ENCODE measurements at places on chromosomes 2 and 18.

GRCh38 chr2:179861027-179861415 is 391 bp downstream of the ZNF385B start:
- peak; percentile 2 for DNase-seq

- DNase-seq, result no peak
These were observed 53.1 kb downstream of the CAB39 start for GRCh38 chr2:230765611-230766300.

- no peak for DNase-seq
These were observed 8.7 kb downstream of the SMAD7 start for GRCh38 chr18:48942086-48942485.

DNA sequence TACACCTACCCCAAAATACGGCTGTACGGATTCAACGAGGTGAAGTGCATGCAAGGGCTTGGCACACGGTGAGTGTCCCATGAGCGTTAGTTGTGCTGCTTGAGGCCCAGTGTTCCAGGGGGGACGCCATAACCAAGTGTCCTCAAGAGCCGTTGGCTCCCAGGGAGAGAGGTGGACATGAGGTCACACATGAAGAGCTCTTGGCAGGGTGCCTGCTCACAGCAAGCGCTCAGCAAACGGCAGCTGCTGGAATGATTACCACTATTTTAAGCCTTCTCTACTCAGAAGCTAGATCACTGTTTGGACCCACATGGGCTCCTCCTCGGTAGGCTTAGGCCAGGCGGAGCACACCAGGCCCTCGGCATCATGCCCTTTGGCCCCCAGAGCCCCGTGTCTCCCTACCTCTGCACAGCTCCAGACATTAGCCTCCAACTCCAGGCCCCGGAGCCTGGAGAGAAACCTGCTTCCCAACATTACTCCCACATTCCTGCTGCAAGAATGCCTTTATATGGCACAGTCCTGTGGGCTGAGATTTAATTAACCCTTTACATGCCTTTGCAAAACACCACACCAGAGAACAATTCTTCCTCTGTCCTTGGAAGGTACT is 68.4 kb upstream of the PPP1CB start:
- DNase-seq, result no peak

DNA sequence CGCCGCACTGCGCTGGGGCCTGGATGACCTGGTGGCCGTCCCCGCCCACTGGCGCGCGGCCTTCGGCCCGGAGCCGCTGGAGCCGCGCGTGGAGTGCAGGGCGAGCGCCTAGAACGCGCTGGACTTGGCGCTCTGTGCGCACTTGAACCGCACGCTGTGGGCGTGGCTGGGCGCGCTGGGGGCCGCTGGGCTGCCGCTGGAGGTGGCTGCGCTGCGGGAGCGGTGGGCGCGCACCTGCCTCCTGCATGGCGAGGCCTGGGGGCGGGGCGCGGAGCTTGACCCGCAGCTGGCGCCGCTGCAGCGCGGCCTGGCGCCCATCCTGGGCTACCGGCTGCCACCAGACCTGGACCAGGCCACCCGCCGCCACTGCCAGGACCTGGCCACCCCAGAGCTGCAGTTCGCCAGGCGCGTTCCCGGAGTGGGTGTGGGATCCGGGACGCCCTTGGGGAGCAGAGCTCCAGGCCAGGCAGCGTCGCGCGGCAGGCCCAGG is 9.9 kb downstream of the AQP12B start:
- DNase-seq, result no peak

- DNase-seq, result no peak
These were observed 19.4 kb downstream of the SERPINB13 start for GRCh38 chr18:63606526-63606925.

- DNase-seq, result no peak
These were observed 57.9 kb downstream of the SLC66A3 start for GRCh38 chr2:11213090-11213638.

DNA sequence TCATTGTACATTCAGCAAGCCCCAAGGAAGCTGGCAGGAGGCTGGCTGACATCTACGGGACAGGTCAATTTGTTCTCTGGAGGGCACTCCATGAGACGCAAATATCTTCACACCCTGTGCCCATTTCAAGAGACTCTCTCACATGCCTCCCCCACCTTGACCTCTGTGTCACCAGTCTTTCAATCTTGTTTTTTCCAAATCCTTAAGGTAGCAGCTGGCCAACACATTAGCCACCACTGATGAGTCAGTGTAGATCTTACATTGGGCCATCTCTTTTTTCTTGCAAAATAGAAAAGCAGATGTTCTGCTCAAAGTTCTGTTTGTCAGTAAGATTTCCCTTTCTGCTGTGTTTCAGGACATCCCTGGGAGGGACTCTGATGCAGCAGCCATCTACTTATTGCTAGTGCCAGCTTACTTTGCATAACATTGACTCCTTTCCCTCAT is 1.7 kb upstream of the DPP4 start:
- DNase-seq, result no peak

DNA sequence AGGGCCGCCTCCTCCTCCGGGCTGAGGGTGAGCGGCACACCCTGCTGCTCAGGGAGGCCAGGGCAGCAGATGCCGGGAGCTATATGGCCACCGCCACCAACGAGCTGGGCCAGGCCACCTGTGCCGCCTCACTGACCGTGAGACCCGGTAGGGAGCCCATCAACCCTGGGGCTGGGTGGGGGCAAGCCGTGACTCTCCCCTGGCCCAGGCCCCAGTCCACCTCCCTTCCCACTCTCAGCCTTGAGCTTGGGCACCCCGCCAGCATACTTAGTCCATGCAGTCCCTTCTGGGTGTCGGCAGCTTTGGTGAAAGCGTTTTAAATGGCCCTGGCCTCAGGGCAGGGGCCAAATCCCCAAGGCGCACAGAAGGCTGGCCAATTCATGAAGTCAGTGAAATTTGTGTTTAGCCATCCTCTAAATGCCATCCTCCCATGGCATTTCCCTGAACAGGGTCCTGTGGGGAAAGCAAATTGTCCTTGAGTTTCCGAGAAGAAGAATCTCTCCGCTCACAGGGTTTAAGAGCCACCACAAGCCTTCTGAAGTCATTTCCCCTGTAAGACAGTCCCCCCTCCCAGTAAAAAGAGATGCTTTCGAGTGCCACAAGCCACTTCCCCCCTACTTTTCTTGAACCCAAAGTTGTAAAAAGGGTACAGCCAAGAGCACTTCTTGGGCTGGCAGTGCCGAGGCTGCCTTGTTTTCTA is 17.2 kb downstream of the SPEG start:
- DNase-seq, result no peak

Measured in activated T-cell treated with anti-CD3 and anti-CD28 coated beads, Interleukin-2, amount 50 U/mL, for 72 hours (primary cell).